ENCODE measurements at places on chromosomes 2 and 18.

DNA sequence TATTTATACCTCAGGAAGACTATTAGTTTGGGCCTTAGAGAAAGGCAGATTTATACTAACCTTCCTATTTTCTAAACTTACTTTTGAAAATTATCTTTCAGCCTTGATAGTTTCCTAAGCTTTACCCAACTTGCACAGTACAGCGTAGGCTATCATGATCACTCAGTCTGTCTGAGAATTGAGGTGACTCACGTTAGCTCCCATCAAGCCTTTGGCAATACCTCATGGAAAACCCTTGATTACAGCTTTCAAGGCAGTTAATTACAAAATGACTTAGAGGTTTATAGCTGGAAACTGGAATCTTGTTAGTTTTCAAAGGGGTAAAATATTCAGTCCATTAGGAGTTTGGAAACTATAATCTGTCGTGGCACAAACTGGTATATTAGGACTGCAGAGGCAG lies 26.4 kb upstream of the ARMC9 start:
- no peak for DNase-seq

DNA sequence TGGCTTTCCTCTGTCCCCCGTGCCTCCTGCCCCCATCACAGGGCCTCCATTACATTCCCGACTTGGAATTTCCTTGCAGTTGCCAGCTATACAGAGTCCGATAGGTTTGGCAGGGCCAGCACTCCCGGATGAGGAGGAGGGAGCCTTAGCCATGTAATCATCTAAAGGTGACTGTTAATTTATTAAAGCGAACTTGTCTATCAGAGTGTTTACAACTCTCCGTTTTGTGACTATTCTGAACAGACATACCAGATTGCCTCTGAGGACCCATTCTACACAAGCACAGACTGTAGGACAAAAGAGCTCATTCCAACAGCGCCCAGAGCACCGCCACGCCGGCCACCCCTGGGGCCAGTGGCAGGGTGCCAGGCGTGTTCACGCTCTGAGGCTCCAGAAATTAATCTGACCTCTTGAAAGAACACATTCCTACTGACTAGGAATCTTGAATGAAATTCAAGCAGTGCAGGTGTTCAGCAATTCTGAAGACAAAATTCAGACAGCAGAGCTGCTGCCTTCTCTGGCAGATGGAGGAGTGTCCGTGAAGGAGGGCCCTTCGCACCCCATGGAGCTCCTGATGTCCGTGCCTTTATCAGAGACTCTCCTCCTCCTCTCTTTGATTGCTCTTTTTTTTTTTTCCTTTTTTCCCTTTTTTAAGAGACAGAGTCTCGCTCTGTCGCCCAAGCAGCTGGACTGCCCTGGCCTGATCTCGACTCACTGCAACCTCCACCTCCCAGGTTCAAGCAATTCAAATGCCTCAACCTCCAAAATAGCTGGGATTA lies 58.1 kb upstream of the RALBP1 start:
- no peak for DNase-seq

DNA sequence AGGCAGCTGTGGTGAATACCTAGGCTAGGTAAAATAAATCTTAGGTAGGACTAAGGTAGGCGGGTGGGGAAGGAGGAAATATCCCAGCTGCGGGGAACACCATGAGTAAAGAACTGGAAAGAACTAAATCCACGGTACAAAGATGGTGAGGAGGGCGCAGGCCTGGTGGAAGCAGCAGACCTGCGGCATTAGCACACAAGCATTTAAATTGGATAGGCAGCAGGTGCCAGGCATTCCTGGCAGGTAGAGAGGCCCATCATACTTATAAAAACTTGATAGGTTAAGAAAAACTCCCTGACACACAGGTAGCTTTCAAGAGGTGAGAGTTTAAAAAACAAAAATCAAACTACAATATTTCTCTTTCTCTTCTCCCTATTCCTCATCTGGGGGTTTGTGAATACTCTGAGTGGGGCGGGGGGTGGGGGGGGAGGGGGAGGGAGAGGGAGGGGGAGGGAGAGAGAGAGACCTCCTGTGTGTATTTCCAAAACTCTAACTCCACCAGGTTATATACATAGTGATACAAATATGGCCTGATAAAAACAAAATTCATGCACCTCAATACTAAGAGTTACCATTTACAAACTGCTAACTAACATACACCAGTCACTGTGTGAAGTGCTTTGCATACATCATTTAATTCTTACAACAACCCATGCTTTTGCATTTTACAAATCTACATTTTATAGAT lies 13.5 kb downstream of the AAK1 start:
- no peak for DNase-seq

- DNase-seq = no peak
These were observed 298.9 kb upstream of the TRIB2 start for GRCh38 chr2:12417786-12418185.

- no peak for DNase-seq
These were observed 193.8 kb downstream of the MGAT5 start for GRCh38 chr2:134447669-134448068.

- DNase-seq = no peak
These were observed 550.5 kb downstream of the SPAG16 start for GRCh38 chr2:213834746-213835145.

- no peak for DNase-seq
These were observed 26.3 kb downstream of the DHRS9 start for GRCh38 chr2:169095621-169096105.

GRCh38 chr2:228613133-228613850 lies 431.8 kb upstream of the SPHKAP start:
- no peak for DNase-seq

- no peak for DNase-seq
These were observed 60.8 kb downstream of the CEP192 start for GRCh38 chr18:13051950-13052349.

GRCh38 chr2:88871336-88871735 lies 179.9 kb downstream of the RPIA start:
- DNase-seq = no peak

- DNase-seq = no peak
These were observed 75.6 kb downstream of the COA5 start for GRCh38 chr2:98532756-98533155.

- DNase-seq = no peak
These were observed 106.0 kb downstream of the UBR3 start for GRCh38 chr2:169933124-169933711.

DNA sequence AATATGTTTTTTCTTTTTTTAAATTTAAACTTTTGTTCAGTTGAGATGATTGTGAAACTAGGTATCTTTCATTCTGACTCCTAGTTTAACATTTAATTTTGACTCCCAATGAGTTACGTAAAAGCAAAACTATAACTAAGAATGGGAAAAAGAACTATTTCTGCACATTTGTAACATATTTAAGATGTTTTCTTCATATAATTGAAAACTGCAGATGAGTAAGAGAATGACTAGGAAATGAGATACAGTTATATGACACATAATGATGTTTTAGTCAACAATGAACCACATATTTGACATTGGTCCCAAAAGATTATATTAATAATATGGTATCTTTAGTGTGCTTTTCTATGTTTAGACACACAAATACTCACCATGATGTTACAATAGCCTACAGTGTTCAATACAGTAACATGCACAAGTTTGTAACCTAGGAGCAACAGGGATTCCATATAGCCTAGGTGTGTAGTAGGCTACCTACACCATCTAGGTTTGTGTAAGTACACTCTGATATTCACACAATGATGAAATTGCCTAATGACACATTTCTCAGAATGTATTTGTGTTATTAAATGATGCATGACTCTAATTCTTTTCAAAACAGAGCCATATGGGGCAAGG lies 12.6 kb downstream of the ERMN start:
- no peak for DNase-seq

GRCh38 chr2:146602383-146602782 lies 1242.4 kb upstream of the ACVR2A start:
- no peak for DNase-seq

DNA sequence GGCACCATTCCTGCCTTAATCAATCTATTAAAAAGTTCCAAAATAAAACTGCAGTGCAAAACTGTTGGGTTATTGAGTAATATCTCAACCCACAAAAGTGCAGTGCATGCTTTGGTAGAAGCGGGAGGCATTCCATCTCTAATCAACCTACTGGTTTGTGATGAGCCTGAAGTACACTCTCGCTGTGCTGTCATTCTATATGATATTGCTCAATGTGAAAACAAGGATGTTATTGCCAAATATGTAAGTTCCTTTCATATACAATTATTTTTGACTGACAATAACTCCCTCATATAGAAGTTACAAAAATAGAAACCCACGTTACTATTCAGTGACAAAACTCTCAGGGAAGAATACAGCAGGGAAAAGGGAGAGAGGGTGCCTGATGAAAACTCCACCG lies 43.0 kb downstream of the OSGEPL1 start:
- no peak for DNase-seq

DNA sequence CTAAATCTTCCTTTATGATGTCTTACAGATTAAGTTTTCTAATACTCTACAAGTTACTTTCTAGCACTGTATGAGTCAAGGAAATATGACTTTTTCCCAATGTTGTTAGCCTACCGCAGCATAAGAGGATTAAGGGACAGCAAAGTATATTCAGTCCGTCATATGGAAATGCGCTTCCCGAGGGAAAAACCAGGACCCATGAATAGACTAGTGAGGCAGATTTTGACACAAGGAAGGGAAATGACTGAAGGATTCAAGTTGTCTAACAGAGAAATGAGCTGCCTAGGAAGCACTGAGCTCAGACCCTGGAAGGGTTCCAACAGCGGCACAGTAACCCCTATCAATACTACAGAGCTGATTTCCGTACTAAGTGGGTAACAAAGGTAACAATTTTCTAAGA lies 12.0 kb downstream of the SEPTIN10 start:
- no peak for DNase-seq

DNA sequence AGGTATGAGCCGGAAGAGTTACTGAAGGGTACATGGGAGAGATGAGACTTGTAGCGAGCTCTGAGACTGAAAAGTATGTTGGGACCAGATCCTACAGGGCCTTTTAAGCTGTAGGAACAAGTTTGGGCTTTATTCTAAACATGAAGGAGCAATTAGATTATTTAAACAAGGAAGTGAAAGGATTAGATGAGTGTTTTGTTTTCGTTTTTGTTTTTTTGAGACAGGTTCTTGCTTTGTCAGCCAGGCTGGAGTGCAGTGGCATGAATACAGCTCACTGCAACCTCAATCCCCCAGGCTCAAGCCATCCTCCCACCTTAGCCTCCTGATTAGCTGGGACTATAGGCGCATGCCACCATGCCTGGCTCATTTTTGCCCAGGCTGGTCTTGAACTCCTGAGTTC lies 110.7 kb downstream of the C1D start:
- DNase-seq = no peak

GRCh38 chr2:95305380-95306061 lies 8.4 kb downstream of the KCNIP3 start:
- DNase-seq = no peak

DNA sequence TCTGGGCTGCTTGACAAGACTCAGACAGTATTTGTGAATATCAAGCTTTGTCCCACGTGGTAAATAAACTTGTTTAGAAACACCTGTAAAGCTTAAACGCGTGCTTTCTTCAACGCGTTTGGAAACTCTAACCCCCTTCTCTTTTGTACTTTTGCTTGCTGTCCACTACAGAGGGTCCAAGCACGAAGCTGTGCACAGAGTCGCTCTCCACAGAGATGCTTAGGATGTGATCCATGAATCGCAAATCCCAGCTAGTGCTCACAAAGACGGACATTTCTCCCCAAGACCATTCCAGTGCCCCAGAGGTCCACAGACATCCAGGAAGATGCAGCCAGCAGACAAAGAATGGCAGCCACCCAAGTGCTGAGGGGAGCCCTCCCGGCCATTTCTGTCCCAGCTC lies at the start of gene GPR45:
GPR45 (plus strand) TSS at position 301 of the 400 bp plus-strand sequence. CDS start 116 bp downstream, outside the sequence.
- no peak for DNase-seq

DNA sequence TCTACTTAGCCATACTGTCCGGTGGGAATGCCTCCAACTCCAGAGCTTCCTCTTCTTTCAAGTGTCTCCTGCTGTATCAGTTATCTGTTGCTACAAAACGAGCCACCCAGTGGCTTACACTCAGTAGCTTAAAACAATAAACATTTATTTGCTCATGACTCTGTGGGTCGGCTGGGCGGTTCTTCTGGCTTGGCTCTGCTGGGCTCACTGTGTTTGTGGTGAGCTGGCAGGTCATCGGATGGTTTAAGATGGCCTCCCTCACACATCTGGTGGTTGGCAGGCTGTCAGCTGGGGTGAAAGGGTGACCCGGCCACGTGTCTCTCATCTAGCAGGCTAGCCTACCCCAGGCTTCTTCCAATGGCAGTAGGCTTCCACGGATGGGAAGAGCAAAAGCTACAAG lies 122.4 kb upstream of the SLC1A4 start:
- no peak for DNase-seq

GRCh38 chr2:40653829-40654228 lies 201.9 kb upstream of the SLC8A1 start:
- DNase-seq = no peak

GRCh38 chr2:3173031-3173430 lies 204.6 kb downstream of the EIPR1 start:
- no peak for DNase-seq

DNA sequence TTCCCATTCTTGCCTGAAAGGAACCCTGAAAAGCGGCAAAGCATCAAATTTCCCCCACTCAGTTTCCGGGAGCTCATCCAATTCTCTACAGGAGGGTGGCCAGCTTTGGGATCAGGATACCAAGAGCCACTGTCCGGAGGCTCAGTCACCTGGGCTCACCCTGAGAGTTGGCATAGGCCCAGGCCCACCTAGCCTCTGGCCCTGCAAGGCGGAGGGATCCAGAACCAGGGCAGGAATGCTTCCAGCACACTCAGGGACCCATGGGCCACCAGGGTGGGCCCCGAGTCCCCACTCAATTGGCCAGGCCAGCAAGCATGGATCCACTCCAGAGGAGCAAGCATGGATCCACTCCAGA lies 432.9 kb upstream of the MYT1L start:
- no peak for DNase-seq

DNA sequence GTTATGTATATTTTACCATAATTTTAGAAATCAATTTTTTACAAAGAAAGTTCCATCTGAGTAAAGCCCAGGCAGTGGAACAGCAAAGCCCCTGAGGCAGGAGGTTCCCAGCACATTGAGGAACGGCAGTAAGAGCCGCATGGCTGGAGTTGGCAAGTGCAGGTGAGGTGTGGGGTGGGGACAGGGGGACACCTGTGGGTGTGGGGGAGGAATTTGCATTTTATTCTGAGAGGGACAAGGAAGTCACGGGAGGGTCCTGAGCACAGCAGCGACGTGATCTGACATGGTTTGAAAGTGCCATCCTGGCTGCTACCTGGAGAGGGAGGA lies 16.1 kb upstream of the ADI1 start:
- no peak for DNase-seq

DNA sequence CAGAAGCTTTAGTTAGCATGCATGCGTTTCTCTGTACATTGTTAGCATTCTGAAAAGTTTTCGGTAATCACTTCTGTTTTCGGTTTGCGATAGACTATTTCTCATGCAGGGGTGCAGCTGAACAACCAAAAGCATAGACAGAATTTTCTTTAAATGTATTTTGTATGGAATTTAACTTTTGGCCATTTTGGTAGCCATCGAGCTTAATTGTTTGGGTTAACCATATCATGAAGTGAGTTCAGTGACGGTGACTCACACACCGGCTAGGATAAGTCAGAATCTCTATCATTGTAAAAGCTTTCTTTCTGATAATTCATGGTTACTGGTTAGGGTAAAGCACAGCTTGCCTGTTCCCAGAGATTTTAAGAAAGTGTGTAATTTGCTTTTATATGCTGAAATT lies 107.2 kb downstream of the CD226 start:
- DNase-seq = no peak

GRCh38 chr2:144421606-144422510 lies 98.1 kb downstream of the ZEB2 start:
- DNase-seq = no peak

GRCh38 chr2:42960002-42960841 lies 167.8 kb upstream of the HAAO start:
- DNase-seq = no peak

GRCh38 chr2:109398366-109399015 lies 215.3 kb downstream of the SEPTIN10 start:
- no peak for DNase-seq

GRCh38 chr2:109105113-109105512 lies 23.9 kb upstream of the SH3RF3 start:
- no peak for DNase-seq
